EL (cell line): ENCODE measurements at places on chromosomes 5 and 9.

DNA sequence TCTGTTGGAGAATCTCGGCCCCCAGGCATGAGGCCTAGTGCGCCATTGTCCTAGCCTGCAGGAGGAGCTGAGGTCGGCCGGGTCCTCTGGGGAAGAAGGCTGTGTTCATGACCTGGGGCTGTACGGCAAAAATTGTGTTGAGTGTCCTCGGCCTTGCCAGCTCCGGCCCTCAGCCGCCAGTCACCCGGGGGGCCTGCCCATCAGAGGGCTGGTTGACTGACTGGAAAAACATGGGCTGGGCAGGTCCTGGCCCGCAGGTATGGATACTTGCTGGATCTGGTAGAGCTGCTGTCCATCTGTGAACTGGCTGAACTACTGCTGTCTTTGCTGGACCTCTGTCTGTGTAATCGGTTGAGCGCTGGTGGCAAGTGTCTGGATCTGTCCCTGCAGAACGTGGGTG lies 136.7 kb upstream of the GAS1 start:
- DNase-seq: no peak

- no peak for DNase-seq
Observed at GRCh38 chr5:150661086-150661485, at the start of gene MYOZ3. MYOZ3 (plus strand) TSS chr5:150661251; CDS start chr5:150662942, 1,691 bp downstream.

DNA sequence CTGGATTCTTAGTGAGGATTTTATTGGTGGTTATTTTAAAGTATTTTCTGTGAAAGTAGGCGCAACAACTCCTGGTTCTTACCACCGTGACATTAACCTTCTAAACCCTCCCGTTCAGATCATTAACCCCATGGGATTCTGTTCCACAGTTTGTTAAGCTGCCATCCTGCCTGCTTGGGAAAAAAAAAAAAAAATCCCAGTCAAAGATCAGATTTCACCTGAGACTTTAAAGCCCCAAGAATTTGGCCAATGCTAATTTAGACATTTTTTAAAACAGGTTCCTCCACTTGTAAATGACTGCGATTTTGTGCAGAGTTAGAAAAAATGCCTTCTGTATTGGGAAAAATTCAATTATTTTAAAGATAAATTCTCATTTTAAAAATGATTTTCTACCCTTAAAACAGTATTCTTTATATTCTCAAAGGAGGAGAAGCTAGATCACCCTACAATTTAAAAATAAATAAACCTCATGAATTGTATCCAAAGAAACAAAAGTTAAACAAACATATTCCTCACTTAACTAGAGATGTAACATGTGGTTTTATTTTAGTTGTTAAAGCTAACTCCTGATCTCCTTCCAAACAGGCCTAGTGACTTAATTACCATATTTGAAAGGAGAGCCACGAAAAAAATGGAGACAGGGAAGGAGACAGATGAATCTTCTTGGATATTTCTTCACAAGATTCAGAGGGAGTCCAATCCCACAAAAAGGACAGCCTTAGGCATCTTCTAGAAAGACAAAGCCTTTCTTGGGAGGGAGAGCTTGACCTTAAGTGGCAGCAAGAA lies 93.1 kb upstream of the IFNK start:
- no peak for DNase-seq

DNA sequence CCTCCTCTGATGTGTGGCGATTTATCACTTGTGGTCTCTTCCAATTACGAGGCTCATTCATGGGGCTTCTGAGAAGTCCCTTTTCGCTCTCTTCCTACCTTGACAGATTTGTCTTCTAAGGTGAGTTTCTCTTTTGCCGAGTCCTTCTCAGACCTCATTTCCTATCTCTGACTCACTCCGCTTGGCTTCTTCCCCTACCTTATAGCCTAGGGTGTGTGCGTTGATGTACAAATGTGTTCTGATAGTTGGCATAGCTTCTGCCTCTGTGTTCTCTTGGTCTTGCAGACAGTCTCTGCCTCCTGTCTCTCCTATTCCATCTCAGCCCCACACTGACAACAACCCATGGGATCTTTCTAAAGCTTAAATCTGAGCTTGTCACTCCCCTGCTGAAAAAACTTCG lies 56.9 kb upstream of the SHB start:
- no peak for DNase-seq

DNA sequence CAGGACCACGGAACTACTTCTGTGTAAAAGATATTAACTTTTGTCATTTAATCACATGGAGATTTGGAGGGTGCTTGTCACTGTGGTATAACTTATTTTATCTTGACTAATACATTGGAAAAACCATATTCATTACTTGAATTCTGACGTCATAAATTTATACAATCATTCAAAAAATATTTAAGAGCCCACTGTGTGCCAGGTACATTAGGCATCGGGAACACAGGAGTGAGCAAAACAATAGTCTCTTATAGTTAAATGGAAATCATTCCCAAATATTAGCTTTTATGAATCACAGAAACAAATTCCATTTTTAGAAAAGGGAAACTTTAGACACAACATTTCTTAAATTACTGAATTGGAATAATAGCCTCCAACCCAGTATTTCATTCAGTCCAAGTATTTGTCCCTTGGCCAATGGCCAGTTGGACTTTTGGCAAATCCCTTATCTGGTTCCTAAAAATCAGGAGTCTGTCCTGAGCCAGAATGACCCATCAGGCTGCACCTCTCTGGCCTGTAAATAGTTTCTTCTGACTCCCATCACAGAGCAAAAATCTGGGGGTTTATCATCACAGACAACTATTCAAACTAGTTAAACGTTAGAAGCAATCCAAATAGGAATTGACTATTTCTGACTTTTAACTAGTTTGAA lies 104.3 kb upstream of the FSTL4 start:
- no peak for DNase-seq
